Stimulated activated effector memory CD8-positive, alpha-beta T cell treated with anti-CD3 and anti-CD28 coated beads, Interleukin-12 subunit alpha, Interleukin-12 subunit beta, amount 100 ng/mL, for 72 hours (primary cell): ENCODE measurements at places on chromosomes 5 and 9.

- DNase-seq = no peak
These were observed 1.6 kb downstream of the ZNF782 start for GRCh38 chr9:96852676-96853075.

- DNase-seq = no peak
These were observed 57.5 kb upstream of the STK32A start for GRCh38 chr5:147177125-147177840.

DNA sequence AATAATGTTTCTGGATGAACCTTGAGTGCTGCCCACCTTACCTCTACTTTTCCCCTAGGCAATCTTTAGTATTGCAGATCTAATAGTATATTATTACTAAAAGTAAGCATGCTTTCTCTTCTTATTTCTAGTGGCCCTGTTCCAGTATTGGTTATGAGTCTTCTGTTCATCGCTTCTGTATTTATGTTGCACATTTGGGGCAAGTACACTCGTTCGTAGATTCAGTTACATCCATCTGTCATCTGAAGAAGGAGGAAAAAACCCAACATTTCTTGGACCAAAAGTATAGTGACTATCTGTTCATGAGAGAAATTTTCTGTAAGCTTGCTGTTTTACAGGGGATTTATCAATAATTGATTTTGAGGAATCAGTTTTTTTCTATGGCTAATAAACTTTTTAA is 8.1 kb downstream of the SEC61B start:
- DNase-seq = no peak

GRCh38 chr9:120443976-120444375 is 136.0 kb downstream of the CDK5RAP2 start:
- DNase-seq = no peak

GRCh38 chr9:37405764-37406380 is 16.6 kb upstream of the GRHPR start:
- no peak for DNase-seq
